ENCODE measurements at places on chromosomes 11 and 22. TPM values are rescaled to one million over a fixed set of nuclear protein-coding genes. Genes with fewer than 3 reads are reported as not detected.

The THY1 gene
- total RNA-seq = 669 TPM

The ELMOD1 gene
- total RNA-seq = 0.11 TPM

The OR52E8 gene
- not detected for total RNA-seq

The KCNJ11 gene
- not detected for total RNA-seq

The LAYN gene
- 61.5 TPM for total RNA-seq

The SLC22A9 gene
- not detected for total RNA-seq

Measured in articular chondrocyte of knee joint (primary cell).